ENCODE measurements at places on chromosomes 12 and 14.
A peak's percentile ranks its signal among the peaks of the same experiment; 100 is the strongest.

GRCh38 chr14:101120641-101121507 lies 217.4 kb upstream of the RTL1 start:
- DNase-seq = no peak

DNA sequence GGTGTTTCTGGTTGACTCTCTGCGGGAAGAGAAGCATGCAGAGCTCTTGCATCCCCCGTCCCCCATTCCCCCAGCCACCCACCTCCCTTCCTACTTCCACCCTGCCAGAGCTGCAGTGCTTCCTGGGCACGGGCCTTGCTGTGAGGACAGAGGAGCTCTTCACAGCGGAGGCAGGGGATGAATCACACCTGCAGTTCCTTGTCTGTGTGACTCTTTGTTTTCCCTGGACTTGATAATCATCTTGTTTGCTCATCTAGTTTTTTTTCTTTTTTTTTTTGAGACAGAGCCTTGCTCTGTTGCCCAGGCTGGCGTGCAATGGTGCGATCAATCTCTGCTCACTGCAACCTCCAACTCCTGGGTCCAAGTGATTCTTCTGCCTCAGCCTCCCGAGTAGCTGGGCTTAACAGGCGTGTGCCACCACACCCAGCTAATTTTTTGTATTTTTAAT lies 27.8 kb downstream of the ANKRD9 start:
- DNase-seq = no peak

DNA sequence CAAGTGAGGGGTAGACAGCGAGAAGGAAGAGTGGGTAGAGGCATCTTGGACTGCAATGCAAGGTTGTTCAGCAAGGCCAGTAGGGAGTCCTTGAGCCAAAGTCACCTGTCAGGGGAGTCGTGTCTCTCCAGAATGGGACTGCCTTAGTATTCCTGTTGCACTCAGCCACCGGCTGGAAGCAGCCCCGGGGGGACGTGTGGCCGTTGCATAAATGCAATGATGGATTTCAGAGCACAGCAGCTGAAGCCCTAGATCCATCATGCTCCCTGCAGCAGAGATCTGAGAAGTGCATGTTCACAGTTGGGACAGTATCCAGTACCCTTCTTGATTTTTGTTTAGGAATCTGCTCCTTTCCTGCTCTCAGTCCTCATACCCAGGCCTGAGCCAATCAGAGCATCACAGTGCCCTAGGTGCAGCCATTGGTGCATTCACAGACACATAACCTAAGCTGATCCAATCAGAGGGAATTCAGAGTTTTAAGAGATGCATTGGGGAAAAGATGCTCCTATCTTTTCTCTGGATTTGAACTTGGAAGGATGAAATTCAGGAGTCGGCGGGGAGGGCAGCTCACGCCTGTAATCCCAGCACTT lies 62.9 kb downstream of the HSPB8 start:
- DNase-seq = no peak

DNA sequence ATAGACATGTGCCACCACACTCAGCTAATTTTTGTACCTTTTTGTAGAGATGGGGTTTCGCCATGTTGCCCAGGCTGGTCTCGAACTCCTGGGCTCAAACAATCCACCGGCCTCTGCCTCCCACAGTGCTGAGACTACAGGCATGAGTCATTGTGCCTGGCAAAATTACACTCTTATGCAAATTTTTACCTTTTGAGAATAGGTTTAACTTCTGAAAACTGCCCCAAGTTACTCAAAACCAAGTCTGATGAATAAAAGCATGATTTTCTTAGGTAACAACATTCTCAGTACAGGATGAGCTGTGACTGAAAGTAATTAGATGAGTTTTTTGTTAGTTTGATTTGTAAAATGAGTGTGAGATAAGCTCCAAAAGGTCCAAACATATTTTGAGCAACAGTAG lies 166.0 kb downstream of the RPS29 start:
- DNase-seq = no peak

- peak; percentile 68 for DNase-seq
Measured at GRCh38 chr14:32657081-32657480, 281.6 kb upstream of the NPAS3 start.

DNA sequence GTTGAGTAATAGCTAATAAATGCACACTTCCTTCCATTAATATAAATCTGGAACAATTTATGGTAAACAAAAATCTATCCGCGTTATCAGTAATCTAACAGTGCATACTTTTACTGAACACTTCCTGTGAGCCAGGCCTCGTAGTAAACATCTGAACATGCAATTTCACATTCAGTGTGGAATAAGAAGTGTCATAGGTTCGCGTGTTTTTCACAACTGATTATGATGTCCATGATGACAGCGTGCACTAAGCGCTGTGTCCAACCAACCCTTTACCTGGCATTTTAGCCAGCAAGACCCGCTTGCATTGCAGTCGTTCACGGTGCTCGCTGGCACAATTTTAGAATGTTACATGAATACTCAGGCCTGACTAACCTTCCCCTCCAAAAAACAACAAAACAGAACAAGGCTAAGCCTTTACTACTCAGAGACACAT lies 2.1 kb downstream of the PNMA1 start:
- DNase-seq = no peak

- DNase-seq = peak; percentile 59
Measured at GRCh38 chr12:90940872-90941499, 14.0 kb downstream of the CCER1 start.

DNA sequence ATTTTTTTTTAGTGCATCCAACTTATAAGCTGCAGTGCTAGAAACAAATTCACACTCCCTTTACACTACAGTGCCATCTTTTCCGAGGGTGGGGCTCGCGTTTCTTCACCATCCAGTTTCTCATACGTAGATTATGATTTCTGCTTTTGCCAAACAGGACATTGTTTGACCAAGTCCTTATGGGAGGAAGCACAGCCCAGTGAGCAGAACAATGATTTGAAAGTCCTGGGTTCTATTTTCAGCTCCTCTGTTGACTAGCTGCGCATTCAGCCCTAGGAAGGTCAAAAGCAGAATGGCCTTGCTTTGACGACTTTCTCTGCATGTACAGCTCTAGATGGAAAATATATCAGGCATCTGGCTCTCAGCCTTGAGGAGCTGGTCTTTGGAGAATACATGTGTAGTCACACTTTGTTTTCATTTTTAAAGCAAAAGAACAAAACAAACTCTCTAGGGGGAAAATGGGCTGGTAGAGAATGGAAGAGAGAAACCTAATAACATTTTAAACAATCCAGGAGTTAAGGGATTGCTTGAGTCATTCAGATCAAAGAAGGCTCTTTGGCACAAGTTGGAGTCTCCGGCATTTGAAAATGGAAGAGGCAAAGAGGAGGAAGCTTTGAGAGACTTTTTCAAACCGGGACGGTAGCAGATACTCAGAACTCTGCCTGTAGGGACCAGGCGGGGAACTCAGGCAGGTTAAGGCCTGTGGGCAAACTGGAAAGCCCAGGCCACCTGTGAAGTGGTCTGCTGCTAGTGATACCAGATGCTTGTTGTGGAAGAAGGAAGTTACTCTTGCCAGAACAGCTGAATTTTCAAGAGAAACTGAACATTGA lies 257.3 kb upstream of the PLEKHG7 start:
- DNase-seq = peak; percentile 43

GRCh38 chr14:68076451-68076850 lies 256.9 kb downstream of the RAD51B start:
- no peak for DNase-seq

- no peak for DNase-seq
Measured at GRCh38 chr12:75888874-75889613, 142.5 kb downstream of the PHLDA1 start.

GRCh38 chr12:99493197-99493596 lies 154.4 kb upstream of the GARIN6 start:
- no peak for DNase-seq

DNA sequence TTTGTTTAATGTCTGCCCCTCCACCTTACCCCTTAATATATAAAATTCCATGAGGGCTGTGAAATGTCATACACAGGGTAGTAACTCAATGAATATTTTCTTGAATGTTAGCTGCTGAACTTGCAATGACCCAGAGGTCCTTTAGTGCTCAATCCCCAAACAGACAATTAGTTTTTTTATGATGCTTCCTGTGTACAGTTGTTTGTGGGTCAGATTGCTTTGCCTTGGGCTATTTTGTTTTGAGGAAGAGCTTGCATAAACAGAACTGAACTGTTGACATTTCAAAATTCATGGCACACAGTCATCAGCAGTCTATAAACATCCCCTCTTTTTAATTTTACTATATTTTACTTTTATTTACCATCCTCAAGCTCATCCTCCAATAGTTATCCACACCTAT lies 820.5 kb upstream of the SEL1L start:
- no peak for DNase-seq

DNA sequence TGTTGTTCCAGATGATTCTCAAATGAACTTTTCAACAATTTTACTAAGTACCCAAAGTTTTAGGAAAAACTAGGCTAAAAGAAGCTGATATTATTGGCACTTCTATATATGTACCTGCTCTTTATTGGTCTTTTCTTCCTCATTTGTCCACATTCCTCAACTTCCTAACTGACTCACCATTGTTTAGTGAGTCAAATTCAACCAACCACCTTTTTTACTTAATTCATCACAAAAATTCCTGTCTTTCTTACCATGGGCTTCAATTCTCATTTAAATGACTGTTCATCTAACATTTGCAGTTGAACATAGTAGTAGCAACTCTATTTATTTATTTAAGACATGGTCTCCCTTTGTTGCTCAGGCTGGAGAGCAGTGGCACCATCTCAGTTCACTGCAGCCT lies 47.6 kb upstream of the SLC2A13 start:
- DNase-seq = no peak

DNA sequence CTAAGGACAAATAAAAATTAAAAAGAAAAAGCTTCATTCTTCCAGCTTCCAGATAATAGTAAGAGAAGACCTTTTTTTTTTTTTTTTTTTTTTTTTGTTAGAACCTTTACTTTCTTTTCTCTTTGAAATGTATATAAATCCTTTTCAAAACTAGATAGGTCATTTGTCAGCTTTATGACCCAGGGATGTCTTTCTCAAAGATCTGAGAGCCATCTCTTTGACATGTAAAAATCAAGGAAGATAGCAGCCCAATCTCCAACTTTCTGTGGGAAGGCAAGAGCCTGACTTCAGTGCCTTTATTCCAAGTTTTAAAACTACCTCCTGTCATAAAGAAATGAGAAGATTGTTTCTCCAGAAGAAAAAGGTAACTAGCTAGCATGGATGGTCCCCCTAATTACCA lies 203.3 kb upstream of the LRFN5 start:
- no peak for DNase-seq

DNA sequence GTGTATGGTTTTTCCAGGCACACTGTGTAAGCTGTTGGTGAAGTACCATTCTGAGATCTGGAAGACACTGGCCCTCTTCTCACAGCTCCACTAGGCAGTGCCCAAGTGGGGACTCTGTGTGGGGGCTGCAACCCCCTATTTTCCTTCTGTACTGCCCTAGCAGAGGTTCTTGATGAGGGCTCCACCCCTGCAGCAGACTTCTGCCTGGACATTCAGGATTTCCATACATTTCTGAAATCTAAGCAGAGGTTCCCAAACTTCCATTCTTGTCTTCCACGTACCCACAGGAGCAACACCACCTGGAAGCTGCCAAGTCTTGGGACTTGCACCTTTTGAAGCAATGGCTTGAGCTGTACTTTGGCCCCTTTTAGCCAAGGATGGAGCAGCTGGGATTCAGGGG lies 85.2 kb upstream of the PRMT8 start:
- no peak for DNase-seq

GRCh38 chr12:101604132-101604531 lies 9.4 kb downstream of the MYBPC1 start:
- no peak for DNase-seq

GRCh38 chr14:101851736-101852405 lies 90.4 kb downstream of the PPP2R5C start:
- DNase-seq = no peak

DNA sequence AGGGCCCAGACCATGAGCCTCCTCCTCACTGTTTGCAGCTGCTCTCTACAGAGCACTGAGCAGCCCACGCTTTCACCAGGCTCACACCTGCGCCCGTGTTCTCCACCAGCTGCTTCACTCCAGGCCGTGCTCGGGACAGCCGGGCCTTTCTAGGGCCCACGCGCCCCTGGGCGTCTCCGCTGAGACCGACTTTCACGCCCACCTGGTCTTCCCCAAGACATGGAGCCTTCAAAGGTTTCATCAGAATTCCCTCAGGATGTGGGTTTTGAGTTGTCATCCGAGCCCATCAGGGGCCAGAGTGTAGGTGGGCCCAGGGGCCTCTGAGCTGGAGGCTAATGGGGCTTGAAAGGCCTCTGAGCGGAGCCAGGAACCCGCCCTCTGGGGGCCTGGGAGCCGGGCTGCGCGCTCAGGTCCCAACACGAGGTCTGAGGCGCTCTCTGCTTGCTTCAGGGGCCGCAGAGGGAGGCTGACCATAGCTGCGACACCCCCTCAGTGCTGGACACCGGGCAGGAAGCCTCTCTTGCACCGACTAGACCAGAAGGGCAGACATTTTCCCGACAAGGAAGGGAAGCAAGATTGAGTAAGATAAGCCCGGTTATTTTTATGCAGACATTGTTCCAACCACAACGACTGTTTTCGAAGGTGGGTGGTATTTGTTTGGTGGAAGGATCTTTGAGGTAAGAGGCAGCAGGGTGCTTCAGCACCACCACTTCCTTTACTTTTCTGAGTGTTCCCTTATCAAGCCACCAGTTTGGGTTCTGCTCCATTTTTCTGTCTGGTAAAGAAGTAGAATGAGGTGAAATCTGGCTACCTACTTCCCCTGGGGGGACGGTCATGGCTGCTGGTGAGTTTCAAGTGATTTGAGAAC lies 125.0 kb upstream of the FUT8 start:
- no peak for DNase-seq

DNA sequence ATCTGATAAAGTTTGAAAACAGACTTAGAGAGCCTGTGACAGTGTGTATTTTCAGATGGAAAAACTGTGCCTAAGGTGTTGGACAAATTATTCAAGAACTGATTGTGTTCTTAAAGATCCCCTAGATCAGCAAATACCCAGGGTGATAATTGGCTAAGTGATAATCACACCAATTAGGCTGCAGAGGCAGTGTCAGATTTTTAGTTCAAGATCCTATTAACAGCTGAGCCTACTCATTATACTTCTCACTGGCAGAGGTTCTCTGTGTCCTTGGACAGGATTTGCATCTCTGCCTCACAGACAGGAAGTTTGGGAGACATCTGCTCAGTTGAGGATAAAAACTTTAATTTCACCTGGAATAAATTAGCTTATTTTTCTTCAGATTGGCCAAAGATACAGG lies 4.3 kb upstream of the FGD4 start:
- DNase-seq = no peak

DNA sequence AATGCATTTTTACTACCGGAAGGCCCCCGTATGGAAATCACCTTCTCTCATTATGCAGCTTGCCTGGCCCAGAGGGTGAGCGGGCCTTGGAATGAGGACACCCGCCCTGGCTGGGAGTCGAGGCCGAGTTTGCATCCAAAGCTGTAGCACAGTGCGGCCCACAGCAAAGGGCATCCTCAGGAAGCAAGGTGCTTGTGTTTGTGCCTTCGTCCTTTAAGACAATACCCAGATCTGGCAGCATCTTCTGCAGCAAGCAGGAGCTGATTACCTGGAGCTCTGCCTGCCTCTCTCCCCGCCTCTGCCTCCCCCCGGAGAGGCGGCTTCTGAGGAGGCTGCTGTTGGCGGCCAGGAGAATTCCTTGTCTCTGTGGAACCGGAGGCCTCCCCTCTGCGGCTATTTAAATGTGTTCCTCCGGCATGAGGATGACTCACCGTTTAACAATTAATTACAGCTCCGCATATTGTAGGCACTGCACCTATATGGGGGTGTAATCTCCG lies 145.3 kb downstream of the CACNA1C start:
- DNase-seq = peak; percentile 27

All from fibroblast of the conjunctiva (primary cell).